Dermis blood vessel endothelial cell (primary cell): ENCODE measurements at places on chromosomes 11 and 22. TPM values are rescaled to one million over a fixed set of nuclear protein-coding genes. Genes with fewer than 3 reads are reported as not detected.
A peak's percentile ranks its signal among the peaks of the same experiment; 100 is the strongest.

Gene LMNTD2
- 1.3 and 2.6 TPM in 2 replicates for total RNA-seq

Gene MS4A15
- total RNA-seq: not detected in 2 replicates

Gene C11orf86
- total RNA-seq: not detected in 2 replicates

DNA sequence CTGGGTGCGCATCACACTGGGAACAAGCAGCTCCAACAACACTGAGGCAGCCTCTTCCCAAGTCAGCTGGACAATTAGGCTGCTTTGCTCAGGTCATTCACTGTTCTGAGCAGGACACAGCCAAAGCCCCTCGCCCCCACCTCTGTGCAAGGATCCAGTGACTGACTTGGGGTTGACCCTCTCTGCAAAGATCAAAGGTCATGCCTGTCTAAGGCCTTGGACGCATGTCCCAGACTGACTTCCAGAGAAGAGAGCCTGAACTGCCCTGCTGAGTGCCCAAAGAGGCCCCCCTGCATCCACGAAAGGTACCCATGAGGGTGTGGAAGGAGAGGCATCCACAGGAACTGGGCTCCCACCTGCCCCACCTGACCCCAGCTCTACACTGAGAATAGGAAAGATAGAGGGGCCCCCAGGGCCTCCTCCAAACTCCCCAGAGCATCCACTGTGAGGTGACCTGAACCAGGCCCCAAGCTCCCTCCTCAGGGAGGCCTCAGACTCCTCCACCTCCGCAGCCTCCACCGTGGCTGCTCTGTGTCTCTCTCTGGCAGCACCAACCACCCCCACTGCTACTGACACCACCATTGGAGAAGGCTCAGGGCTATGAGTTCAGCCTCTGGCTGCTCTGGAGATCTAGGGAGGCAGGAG lies 53.5 kb downstream of the IGLL5 start:
- no peak for DNase-seq

DNA sequence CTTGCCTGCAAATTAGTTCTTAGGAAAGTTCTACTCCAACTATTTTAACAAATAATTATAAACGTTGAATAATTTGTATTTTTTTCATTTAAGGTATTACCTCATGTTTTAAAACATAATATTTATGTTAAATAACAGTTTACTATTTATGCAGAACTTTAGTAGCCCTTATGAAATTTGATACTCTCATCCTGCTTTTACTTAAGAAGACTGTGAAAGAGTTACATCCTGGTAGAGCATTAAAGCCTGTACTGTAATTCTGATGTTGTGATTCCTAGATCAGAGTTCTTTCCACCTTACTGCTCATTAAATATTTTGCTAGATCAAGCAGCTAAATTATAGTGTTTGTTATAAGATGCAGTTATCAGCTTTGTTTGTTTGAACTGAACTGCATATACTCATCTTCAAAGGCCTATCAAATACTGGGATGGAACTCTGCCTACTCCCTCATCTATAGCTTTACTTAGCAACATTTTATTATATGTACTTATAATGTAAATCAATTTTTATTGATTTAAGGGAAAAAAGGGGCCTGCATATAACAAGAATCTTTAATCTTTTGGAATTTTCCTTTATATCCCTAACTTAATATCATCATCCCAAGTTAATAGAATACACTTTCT lies 304.2 kb downstream of the DYNC2H1 start:
- DNase-seq: no peak

GRCh38 chr11:64353715-64354506 lies 5.1 kb upstream of the RPS6KA4 start:
- DNase-seq: no peak

- no peak for DNase-seq
Observed at GRCh38 chr11:20161923-20162744, 1.9 kb upstream of the DBX1 start.

DNA sequence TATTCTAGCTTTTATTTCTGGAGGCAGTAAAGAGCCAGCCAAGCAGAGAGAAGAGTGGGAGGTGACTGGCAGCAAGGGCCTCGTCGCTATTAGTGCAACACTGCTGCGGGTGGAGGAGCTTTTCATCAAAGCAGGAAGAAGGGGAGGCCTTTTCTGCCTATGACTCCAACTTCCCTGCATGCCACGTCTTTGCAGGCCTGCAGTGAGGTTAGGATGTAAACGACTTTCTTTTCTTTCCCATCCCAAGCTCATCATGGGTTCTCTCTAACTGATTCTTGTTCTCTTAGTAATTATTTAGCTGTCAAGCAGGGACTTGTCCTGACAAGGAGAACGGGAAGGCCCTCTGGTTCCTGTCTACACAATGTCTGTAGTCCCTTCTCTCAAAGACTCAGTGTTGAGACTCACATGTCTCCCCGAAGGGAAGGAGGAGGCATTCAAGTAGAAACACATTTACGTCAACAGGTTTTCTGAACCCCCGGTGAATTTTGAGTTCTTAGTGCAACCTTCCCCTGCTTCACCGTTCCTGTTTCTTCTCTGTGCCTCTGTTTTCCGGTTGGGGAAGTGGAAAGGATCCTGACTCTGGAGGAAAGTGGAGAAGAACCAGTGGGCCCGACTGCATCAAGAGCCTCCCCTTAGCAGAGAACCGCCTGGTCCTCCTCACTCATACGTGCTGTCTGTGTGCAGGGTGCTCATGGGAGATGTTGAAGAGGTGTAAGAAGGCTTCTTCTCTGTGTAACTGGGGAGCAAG lies 56.9 kb downstream of the PACS1 start:
- DNase-seq: peak; percentile 63

DNA sequence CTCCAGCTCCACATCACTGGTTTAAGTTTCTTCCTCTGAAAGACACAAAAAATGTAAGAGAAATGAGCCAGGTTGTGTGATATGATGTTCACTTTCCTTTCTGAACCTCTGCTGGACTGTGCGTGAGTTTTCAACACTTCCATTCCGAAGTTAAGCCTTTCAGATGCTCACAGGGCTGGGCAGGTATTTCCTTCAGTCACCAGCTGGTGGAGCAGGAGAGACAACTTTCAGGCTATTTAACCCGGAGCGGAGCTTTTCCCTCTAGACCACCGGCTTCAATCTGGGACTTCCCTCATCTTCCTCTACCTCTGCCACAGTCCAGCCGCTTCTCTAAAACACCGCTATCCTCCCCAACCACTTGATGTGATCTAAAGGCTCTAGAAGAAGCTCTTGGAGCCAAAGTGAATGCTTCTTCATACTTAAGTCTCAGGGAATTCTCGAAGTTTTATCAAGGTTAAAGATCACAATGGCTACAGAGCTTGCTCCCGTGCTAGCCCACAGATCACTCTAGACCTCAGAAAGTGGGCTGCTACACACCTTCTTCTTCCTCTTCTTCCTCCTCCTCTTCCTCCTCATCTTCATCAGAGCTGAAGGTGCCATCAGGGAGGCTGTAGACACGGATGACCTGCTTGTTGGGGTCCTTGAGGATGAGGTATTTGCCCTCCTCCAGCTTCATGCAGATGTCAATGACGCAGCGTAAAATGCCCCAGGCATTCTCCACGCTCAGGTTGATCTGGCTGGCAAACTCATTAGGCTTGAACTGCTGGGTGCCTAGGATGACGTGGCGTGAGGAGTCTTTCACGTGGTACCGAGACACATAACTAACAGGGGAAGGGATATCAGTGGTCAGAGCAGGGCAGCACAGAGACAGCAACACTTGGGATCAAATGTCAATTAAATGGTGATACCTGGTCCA lies 4.4 kb upstream of the FOXRED2 start:
- peak; percentile 72 for DNase-seq

GRCh38 chr11:19552161-19552560 lies 160.5 kb upstream of the NAV2 start:
- no peak for DNase-seq

GRCh38 chr11:18358646-18359045 lies 35.7 kb upstream of the LDHA start:
- DNase-seq: no peak

DNA sequence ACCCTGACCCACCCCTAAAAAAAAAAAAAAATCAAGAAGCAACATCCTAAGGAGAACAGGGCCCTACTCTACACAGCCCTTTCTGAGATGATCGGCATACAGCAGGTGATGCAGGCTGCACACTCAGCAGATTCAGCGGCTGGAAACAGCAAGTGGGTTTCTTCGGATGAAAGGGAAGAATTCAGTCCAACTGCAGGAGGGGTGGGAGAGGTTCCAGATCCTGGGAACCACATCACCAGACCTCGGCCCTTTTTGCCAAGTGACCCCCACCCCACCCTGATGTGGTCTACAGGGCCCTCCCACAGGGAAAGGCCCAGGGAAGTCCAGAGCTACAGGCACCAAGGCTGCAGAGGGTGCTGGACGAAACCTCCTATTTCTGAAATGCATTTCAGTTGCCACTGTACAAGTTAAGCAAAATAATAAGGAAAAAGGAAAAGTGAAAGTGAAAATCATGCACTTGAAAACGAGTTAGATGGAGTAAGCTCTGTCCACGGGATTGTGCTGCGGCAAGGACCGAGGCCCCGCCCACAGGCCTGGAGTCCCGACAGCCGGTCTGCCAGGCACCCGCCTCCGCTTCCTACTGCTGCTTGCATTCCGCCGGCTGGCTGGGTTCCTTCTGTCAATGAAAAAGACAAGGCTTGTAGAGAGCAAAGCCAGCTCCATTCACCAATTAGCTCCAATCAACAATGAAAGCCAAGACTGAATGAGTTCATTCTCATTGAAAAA lies 16.0 kb upstream of the PHLDA2 start:
- DNase-seq: peak; percentile 89

- no peak for DNase-seq
Observed at GRCh38 chr11:92267968-92268367, 43.4 kb downstream of the FAT3 start.

DNA sequence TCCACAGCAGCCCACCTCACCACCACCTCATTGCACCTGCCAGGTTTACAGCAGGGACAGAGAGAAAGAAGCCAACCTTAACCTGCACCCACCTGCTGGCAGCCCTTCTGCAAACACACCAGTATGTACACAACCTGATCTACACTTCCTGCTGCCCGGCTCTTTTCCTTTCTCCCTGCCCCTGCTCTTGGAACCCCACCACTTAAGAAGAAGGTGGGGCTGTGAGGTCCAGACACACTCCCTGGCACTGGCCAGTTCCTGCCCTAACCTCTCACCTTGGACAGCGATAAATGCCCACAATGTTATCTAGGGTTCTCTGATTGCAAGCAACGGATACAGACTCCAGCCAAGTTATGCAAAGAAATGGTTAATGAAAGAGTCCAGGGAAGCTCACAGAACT lies 10.8 kb upstream of the SLC35C1 start:
- no peak for DNase-seq
